ENCODE measurements at places on chromosomes 6 and 20.

- DNase-seq = no peak
Observed at GRCh38 chr6:125942672-125943527, 13.7 kb upstream of the HINT3 start.

- DNase-seq = no peak
Observed at GRCh38 chr6:43827898-43828297, 57.9 kb downstream of the VEGFA start.

- DNase-seq = no peak
Observed at GRCh38 chr6:53811746-53812145, 16.9 kb downstream of the LRRC1 start.

- DNase-seq = peak; percentile 64
Observed at GRCh38 chr20:41436679-41437078, 70.1 kb upstream of the EMILIN3 start.

DNA sequence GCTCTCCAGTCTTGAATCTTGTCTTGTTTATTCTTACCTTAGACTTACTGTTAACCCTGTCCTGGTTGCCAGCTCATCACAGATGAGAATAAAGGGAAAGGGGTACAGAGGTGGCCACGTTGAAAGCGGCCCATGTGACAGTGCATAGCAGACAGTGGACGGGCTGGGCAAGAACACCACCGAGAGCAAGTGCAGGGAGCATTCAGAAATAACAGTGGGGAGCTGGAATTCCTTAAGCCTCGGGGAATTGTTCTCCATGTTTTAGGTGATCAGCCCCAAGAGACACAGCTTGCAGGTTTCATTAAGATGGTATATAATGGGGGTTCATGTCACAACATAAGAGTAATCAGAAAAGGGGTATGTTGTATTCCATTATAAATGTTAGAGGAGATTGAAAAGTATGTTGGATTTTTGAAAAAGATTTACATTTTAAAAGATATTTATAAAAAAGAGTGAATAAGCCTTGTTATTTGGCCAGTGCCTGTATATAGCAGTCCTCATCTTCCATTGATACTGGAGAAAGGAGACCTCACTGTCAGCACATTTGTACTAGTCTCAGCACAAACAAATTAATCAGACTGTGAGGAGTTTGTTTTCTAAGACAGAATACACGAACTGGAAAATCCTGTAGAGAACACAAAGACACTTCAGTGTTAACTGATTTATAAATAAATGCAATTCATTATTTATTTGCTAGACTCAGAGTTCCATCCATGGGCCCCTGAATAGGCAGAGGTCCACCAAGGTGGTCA lies 35.4 kb downstream of the VAPB start:
- DNase-seq = no peak

DNA sequence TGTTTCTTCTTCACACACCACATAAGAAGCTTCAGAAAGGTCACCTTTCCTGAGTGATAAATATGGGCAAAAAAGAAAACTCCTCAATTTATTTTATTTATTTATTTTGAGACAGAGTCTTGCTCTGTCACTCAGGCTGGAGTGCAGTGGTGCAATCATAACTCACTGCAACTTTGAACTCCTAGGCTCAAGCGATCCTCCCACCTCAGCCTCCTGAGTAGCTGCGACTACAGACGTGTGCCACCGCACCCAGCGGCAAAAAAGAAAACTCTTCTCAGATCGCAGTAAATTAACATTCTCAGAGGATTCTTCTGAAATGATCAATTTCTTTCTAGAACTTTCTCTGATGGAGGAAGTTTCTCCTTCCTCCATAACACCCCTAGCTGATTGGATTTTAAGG lies 111.2 kb downstream of the TRERF1 start:
- peak; percentile 63 for DNase-seq

DNA sequence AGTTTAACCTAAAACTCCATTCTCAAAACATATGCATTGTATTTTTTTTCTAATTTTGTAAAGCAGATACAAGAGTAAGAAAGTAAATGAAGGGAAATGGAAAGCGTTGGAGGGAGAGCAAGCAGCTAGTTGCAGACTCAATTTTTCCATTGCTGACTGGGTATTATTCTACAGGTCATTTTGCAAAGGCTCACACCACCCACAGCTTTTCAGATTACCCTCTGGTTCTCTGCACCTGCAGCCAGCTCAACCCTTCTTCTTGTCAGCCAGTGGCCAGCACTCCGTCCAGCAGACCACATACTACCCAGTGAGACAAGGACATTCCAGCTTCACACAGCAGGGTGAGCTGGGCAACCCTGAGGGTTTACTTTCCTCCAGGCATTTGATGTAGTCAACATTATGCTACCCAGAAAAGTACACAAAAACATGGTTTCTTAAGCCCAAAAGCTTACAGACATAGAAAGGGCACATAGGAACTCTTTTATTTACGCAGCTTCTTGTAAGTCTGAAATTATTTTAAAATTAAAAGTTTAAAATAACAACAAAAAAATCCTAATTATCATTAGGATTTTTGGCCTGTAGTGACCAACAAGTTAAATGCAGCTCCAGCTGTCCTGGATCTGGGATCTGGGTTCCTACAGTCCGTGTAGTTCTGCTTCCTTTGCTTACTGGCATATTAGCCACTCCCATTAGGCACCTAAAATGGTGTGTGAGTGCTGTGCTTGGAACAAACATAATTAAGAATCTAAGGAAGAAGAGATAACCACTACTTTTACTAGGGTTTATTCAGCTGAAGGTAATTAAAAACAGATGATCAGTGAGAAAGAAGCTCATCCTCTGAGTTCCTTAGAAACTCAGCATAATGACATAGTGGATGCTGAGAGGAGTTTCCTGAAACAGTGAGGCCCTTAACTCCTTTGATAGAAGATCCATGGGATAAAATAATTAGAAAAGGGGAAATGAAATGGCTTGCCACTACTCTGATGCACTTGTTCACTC lies 185.3 kb downstream of the PKHD1 start:
- DNase-seq = no peak

DNA sequence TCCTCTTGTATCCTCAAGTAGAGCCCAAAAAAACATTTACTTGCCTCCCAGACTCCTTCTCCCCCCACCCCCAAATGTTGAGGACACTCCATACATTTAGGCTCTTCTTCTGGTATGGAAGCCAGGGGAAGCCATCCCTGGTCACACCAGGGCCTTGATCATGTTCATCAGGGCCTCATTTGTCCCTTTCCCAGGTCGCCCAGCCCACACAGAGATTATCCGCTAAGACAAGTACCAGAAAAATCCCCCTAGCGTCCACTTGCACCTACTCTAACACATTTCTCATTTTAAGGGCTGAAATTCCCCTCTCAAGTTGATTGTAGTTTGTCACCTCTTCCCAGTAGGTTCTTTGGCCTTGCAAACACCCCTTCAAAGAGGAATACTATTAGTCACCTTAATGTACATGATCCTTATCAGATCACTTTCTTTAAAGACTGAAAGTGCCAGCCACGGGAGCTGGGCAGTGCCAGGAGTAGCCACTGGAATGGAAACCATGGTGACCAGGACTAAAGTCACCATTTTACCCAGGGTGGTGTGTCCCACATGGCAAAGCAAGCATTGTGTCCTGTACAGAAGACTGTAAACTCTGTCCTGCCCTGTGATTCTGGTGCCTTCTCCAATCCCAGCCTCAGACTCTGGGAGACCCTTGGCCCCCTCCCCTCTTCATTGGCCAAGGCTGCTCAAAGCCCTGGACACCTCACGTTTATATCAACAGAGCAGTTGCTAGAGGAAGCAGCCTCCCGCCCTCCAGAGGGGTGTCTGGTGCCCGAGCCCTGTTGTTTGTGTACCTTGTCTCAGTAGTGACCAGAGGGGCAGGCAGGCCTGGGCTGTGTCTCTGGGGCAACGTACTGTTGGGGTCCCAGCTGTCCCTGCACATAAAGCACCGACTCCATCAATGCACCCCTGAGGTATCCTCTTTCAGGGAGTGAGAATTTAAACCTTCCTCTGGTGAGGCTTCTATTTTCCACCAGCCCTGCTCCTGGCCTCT lies 5.0 kb upstream of the APOBEC2 start:
- DNase-seq = no peak

- DNase-seq = no peak
Observed at GRCh38 chr6:9463311-9463710, 951.6 kb downstream of the TFAP2A start.

DNA sequence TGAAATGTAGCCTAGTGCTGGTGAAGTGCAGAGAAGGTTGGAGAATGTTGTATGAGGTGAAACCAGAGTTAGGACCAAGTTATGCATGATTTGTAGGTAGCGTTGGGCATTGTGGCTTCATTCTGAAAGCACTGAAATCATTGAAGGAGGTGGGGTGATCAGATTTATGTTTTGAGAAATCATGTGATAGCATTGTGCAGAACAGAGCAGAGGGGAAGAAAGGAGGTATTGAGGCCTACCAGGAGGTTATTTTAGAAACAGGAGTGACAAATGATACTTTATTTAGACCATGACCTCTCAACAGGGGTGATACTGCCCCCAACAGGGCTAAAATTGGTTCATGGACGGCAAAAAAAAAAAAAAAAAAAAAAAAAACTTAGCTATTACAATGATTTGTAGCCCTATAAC lies 15.6 kb upstream of the HMGN3 start:
- no peak for DNase-seq

DNA sequence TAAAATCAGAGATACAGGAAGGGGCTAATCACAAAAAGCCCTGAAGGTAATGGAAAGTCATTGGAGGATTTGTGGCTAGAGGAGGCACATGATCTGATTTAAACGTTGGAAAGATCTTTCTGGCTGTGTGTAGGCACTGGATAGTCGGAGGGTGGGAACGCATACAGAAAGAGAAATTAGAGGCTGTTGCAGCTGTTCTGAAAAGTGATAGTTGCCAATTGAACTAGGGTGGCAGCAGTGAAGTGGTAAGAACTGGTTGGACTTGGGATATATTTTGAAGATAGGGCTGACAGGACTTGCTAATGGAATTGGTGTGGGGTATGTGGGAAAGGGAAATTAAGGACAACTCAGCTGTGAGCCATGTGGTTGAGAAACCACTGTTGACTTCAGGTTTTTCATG lies 223.6 kb downstream of the OGFRL1 start:
- DNase-seq = no peak

- no peak for DNase-seq
Observed at GRCh38 chr20:44776980-44777379, 31.3 kb downstream of the KCNK15 start.

DNA sequence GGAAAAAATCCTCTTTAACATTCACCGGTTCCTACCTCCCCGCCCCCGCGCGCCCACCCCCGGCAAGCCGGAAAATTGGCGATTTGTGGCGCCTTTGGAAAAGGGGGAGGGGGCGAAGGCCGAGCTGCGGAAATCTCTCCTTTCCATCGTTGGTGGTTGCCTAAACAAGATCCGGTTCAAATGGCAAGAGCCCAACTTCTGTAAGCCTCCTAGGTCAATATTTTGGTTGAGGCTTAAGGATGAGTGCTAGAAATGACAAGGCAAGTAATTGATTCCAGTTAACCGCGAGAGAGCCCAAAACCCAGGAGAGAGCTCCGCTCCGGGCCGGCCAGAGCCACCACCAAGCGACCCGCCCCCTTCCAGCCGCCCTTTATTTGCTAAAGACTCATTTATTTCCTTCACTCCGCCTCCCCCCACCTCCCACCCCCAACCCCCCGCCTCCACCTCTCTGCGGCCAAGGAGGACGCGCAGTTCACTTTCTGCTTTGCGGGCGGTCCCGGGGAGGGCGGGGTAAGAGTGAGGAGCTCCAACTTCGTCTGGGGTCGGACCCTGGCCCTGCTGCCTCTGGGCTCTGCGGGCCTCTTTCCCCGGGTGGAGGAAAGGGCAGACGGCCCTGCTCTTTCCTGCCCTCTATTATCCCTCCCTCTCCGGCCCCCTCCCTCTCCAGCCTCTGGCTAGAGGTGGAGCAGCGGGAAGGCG lies 838 bp upstream of the NKX2-2 start:
- no peak for DNase-seq

DNA sequence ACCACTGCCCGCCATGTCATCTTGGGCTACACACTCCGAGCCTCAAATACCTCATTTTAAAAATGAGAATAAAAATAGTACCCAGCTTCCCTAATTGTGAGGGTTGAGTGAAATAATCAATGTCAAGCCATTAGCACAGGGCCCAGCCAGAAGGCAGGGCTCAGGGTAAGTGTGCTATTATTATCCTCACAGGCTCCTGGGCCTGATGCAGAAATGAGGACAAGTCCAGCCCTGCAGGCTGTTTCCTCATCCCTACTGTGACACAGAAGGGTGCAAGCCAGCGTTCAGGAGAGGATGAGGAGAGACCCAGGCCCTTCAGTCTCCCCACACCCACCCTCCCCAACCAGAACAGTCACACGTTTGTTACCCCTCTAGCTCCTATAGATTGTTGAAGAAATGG lies 4.0 kb downstream of the DLK2 start:
- DNase-seq = no peak

DNA sequence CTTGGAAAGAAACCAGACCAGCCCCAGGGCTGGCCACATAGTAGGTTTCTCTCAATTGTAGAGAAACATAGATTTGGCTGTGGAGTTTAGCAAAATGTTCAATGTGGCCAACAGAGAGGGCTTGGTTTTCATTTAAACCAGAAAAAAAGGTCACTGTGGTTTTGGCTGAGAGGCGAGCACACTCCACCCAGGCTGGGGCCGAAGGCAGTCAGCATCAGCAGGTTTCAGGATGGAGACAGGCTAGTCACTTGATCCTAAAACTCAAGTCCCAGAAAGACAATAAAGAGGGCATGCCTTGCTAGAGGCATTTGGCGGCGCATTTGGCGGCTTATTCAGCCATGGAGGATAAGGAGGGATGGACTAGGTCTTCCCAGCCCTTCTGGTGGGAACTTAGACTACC lies 73.1 kb downstream of the PRND start:
- DNase-seq = peak; percentile 45

- DNase-seq = no peak
Observed at GRCh38 chr6:36848658-36849441, 9.6 kb upstream of the CPNE5 start.

DNA sequence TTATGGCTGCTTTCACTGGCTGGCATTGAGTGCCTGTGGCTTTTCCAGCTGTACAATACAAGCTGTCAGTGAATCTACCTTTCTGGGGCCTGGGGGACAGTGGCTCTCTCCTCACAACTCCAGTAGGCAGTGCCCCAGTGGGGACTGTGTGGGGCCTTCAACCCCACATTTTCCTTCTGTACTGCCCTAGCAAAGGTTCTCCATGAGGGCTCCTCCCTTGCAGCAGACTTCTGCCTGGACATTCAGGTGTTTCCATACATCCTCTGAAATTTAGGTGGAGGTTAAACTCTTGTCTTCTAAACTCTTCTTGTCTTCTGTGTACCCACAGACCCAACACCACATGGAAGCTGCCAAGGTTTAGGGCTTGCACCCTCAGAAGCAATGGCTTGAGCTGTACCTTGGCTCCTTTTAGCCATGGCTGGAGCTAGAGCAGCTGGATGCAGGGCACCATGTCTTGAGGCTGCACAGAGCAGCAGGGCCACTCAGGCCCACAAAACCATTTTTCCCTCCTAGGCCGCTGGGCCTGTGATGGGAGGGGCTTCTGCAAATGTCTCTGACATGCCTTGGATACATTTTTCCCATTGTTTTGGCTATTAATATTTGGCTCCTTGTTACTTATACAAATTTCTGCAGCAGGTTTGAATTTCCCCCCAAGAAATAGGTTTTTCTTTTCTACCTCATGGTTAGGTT lies 9.6 kb downstream of the PEX7 start:
- DNase-seq = no peak
